ENCODE measurements at places on chromosomes 1 and 21. TPM values are rescaled to one million over a fixed set of nuclear protein-coding genes. Genes with fewer than 3 reads are reported as not detected.

DNA sequence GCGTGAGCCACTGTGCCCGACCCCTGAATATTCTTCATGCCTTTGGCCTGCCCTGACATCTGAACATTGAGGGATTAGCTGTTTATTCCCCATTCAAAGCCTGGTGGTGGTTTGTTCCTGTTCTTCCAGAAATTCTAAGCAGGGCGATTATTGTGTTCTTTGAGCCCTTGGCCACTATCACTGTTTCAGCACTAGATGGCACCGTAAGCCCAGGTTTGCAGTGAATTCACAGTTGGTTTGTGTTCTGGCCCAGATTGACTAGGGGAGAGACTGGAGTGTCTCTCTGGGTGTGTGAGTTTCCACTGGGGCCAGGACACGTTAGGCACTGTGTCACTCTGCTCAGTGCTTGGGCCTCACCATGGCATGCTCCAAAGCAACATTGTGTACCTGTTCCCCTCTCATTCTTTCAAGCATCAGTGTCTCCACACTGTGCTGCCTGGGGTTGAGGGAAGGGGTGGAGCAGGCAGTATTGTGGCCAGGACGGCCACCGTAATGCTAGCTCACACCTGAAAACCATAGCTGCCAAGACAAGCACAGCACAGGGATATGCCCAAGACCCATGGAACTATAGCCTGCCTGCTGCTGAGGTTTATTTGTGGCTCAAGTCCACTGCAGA is 52.7 kb downstream of the PKN2 start:
- H3K4me1 ChIP-seq, result peaks cover 5% of the 10 kb centered on the region
- H3K27me3 ChIP-seq, result no peaks in the 10 kb centered on the region
- no peak overlapping the region for H3K27ac ChIP-seq
- DNase-seq, result peak; percentile 31
- no peaks in the 10 kb centered on the region for H3K36me3 ChIP-seq
- H3K4me3 ChIP-seq, result no peak overlapping the region

DNA sequence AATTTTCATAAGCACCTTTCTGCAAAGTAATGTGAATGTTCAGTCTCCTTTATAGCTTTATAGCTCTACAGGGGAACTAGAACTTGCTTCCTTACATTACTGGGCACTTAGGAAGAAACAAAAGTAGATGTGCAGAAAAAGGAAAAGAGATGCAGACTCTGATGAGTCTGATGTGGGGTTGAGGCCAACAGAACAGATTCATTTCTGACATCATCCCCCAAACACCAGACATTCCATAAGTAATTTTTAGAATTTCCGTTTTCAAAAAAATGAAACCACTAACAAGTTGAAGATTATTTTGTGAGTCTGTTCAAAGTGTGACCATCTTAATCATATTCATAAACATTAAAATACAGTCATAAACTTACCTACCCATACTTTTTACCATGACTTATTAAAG is 96.0 kb downstream of the NRIP1 start:
- no peak for DNase-seq
- H3K36me3 ChIP-seq, result peaks cover 7% of the 10 kb centered on the region
- no peaks in the 10 kb centered on the region for H3K4me1 ChIP-seq
- no peak overlapping the region for H3K27ac ChIP-seq
- no peak overlapping the region for H3K4me3 ChIP-seq

- no peak for DNase-seq
- H3K4me3 ChIP-seq, result no peak overlapping the region
Measured at GRCh38 chr1:47554901-47555300, 117.1 kb downstream of the FOXD2 start.

DNA sequence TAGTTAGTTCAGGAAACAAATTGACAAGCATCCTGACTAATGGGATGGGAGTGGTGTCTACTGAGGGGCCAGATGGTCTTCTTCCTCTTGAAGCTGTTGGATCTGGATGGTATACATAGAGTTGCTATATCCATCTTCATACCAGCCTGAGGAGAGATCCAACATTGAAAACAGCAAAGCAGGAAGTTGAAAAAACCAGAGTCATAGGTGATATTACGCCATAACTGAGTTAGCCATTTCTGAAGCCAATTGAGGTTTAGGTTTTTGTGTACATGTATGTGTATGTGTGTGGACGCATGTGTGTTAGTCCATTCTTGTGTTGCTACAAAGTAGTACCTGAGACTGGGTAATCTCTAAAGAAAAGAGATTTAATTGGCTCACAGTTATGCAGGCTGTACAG is 2.3 kb upstream of the TSPAN2 start:
- no peak overlapping the region for H3K27ac ChIP-seq
- H3K27me3 ChIP-seq, result peaks cover 7% of the 10 kb centered on the region
- H3K4me1 ChIP-seq, result peaks cover 4% of the 10 kb centered on the region
- no peaks in the 10 kb centered on the region for H3K36me3 ChIP-seq
- no peak for DNase-seq

DNA sequence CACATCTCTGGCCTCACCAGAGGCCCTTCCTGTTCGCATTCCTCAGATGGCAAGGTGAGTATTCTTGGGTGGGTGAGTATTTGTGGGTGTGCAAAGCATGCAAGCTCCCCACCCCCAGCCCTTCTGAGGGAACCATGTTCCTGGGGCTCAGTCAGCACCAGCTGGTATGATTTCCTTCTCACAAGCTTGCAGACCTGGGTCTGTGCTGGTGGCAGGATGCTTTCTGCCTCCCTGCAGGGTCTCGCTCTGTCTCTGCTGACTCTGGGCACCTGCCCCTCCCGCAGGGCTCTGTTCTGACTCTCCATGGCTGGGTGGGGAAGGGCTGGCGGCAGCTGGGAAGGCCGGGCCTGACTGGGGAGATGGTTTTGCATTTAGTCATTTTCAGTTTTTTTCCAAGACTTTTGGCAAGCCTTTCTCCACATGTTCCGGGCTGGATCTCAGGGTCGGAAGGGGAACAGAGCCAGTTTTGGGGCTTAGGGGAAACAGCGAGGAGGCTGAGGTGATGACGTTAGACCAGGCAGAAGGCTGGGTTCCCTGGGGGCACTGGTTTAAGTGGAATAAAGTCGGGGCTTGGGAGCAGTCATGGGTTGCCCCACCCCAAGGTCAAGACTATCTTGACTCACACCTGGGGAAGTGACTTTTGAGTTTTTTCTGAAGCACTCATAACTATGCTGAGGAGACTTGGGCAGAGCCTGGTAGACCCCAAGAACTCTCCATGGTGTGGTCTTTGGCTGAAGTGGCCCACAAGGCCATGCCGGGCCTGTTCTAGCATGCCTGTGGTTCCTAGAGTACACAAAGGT is 6.2 kb downstream of the RASSF5 start:
- no peak overlapping the region for H3K27ac ChIP-seq
- peaks cover 25% of the 10 kb centered on the region for H3K27me3 ChIP-seq
- no peaks in the 10 kb centered on the region for H3K4me1 ChIP-seq
- no peak overlapping the region for H3K4me3 ChIP-seq
- H3K36me3 ChIP-seq, result no peaks in the 10 kb centered on the region
- no peak for DNase-seq

GRCh38 chr1:158076441-158076840 is 83.0 kb downstream of the KIRREL1 start:
- H3K4me1 ChIP-seq, result no peaks in the 10 kb centered on the region
- no peak overlapping the region for H3K4me3 ChIP-seq
- no peak overlapping the region for H3K27ac ChIP-seq
- peaks cover 34% of the 10 kb centered on the region for H3K36me3 ChIP-seq
- no peaks in the 10 kb centered on the region for H3K27me3 ChIP-seq

CD52 gene
- total RNA-seq, result not detected

Data from endothelial cell of umbilical vein (primary cell).